ENCODE measurements at places on chromosomes 16 and 17. TPM values are rescaled to one million over a fixed set of nuclear protein-coding genes. Genes with fewer than 3 reads are reported as not detected.
A peak's percentile ranks its signal among the peaks of the same experiment; 100 is the strongest.

KRTAP4-5 gene
- not detected for total RNA-seq

FOXN1 gene
- not detected for total RNA-seq

DRC7 gene
- total RNA-seq, result not detected

CACNG4 gene
- not detected for total RNA-seq

HAGH gene
- 20.9 TPM for total RNA-seq

TGFB1I1 gene
- total RNA-seq, result 1.1 TPM

C17orf100 gene
- total RNA-seq, result 1.6 TPM

ATXN7L3 gene
- 70.6 TPM for total RNA-seq

NT5M gene
- 4.3 TPM for total RNA-seq

RNF222 gene
- not detected for total RNA-seq

SOX9 gene
- total RNA-seq, result not detected

DNA sequence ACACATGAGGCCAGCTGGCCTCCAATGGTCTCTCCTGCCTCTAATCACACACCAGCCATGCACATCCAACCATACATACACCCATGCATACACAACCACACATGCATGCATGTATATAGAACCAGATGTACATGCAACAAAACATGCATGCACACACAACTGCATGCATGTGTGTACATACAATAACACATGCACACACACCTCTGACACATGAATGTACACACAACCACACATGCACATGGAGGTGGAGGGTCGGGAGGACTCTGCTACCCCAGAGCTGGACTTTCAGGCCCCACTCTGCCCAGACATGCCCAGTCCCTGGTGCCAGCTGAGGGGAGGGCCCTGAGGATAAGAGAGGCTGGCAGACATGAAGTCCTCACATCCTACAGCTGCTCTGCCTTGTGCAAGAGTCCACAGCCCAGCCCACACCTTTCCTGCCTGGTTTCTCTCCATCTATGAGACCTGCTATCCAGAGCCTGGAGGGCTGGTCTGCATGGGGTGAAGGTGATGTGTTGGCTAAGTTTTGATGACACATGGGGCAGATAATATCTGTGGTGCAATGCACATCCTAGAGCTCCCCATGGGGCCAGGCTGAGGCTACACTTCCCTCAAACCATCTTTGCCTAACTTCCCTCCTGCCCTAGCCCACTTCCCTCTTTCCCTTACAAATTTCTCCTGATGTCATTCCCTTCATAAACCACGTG, 50.9 kb upstream of the SDK2 start:
- no peak for DNase-seq

DNA sequence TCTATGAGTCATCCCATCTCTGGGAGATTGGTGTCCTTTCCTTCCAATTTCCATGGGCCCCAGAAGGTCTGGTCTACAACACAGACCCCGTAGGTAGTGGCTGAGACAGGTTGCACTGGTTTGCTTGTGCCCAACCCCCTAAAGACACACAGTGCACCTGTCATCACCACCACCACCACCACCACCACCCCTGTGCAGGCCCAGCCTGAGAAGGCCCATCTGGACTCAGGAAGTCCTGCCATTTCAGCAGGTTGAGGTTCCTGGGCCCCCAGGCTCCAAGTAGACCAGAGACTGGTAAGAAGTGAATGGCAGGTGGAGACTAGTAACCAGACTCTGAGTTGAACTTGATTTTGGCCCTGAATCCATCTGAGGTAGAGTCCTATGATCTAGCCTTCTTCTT, 25.9 kb upstream of the PHB1 start:
- no peak for DNase-seq

- DNase-seq, result peak; percentile 97
These were observed at the start of gene DEXI for GRCh38 chr16:10942352-10943063. DEXI (minus strand) TSS chr16:10942468; CDS start chr16:10942005, 463 bp downstream.

GRCh38 chr16:89922884-89923639, at the start of gene TUBB3:
TUBB3 (plus strand) TSS chr16:89923342; CDS start chr16:89923402, 60 bp downstream.
- peak; percentile 72 for DNase-seq

DNA sequence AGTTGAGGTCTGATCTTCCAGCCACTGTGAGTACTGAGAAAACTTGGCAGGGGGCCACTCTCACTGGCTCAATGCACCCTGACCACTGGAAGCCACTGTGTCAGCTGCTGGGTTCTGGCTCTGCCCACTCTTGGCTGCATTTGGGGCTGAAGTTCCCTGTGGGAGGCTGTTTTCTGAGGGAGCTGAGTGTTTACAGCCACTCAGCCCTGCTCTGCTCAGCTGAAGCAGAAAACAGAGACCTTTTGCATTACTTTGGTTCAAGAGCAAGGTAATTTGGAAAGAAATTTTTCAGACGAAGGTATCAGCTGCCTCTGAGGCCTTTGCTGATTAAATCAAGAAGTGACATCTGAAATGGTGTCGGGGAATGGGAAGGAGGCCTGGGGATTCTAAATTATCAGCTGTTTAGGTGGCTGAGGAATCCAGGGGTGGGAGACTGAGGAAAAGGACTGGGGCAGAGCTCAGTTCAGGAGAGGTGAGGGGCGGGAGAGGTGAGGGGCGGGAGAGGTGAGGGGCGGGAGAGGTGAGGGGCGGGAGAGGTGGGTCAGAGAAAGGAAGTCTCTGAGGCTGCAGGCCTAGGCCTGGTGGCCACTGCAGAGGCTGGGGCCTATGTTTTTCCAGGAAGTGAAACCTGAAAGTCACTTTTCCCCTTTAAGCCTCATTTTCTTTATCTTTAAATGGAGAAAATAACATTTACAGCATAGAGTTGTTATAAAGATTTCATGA, at the start of gene ACSM5:
Gene ACSM5, plus strand, starts transcription at position 137 of the 723 bp plus-strand sequence. CDS start 1,951 bp downstream, outside the sequence.
- no peak for DNase-seq

GRCh38 chr16:87431926-87432325, 39.8 kb downstream of the MAP1LC3B start:
- no peak for DNase-seq

- DNase-seq, result no peak
These were observed 38.2 kb upstream of the ARL6IP1 start for GRCh38 chr16:18839555-18839954.

DNA sequence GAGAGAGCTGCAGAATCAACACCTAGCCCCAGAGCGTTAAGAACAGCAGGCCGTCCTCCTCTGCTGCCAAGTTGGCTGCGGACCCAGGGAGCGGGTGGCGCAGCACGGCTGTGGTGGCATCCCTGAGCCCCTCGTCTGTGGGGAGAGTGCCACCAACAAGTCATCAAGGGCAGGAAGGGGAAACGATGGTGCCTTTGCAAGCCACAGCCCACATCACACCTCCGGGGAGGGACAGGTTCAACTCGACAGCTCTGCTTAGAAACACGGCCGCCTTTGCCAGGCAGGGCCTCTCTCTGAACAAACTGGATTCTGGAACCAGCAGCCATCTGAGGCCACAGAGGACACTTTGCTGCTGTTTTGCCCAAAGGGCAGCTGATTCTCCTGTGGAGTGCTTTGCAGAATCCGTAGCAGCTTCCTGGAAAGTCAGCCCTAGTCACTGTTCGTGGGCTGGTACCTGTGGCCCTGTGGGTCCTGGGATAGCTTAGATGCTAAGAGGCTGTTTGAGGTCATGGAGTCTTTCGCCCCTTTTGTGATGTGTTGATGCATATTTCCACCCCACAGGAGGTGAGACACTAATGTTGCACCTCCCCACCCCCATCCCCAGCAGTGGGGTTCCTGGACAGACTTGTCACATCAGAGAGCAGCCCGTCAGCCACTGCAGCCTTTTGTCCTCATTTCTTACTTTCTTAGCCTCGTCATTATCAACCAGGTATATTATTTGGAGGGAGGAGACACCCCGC, 270.6 kb downstream of the CPPED1 start:
- DNase-seq, result peak; percentile 70

GRCh38 chr17:73163043-73163442, 1.8 kb upstream of the SSTR2 start:
- no peak for DNase-seq

GRCh38 chr17:9259419-9259818, 238.1 kb downstream of the NTN1 start:
- DNase-seq, result no peak

- DNase-seq, result no peak
These were observed 22.9 kb upstream of the APPBP2 start for GRCh38 chr17:60548990-60549389.

- peak; percentile 40 for DNase-seq
These were observed 19.6 kb upstream of the EEF2K start for GRCh38 chr16:22186517-22186916.

GRCh38 chr16:5033256-5034166, at the start of gene NAGPA:
NAGPA (minus strand) TSS chr16:5033935; CDS start chr16:5033914, 21 bp downstream.
- peak; percentile 93 for DNase-seq

DNA sequence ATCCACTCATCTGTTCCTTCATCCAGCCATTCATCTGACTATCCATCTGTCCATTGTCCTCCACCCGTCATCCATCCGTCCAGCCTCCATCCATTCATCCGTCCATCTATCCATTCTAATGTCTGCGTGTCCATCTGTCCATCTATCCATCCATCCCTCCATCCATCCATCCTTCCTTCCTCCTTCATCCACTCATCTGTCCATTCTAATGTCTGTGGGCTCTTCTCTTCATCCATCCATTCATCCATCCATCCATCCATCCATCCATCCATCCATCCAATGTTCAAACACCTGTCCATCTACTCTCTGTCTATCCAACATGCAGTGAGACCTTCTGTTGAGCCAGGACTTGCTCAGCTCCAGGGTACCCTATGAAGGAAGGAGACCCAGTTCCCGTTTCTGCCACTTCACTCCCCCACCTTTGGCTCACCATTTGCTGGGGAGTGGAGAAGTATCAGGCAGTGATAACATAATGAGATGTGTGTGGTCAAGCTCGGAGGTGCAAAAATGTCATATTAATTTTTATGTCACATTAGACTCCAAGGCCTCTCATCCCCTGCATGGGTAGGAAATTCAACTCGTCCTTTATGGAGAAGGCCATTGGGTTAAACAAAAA, 36.5 kb upstream of the ADGRG1 start:
- DNase-seq, result no peak

- DNase-seq, result no peak
These were observed 276.1 kb downstream of the SLC39A11 start for GRCh38 chr17:72816406-72816805.

DNA sequence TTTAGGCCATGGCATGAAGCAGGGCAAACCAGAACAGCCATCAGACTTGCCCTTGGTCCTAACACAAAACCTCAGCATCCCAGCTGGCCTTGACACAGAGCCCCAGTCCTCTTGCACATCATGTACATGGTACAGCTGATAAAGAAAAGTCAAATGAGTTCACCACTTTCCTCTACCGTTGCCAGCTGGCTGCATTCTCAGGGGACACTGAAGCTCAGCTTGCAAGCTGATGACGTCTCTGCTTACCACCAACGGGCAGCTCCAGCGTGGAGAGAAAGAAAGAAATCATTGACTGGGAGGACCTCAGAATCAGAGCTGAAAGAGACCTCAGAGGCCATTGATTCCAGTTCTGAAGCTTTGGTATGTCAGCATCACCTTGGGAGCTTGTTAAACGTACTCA, 80.7 kb upstream of the CES5A start:
- DNase-seq, result no peak

DNA sequence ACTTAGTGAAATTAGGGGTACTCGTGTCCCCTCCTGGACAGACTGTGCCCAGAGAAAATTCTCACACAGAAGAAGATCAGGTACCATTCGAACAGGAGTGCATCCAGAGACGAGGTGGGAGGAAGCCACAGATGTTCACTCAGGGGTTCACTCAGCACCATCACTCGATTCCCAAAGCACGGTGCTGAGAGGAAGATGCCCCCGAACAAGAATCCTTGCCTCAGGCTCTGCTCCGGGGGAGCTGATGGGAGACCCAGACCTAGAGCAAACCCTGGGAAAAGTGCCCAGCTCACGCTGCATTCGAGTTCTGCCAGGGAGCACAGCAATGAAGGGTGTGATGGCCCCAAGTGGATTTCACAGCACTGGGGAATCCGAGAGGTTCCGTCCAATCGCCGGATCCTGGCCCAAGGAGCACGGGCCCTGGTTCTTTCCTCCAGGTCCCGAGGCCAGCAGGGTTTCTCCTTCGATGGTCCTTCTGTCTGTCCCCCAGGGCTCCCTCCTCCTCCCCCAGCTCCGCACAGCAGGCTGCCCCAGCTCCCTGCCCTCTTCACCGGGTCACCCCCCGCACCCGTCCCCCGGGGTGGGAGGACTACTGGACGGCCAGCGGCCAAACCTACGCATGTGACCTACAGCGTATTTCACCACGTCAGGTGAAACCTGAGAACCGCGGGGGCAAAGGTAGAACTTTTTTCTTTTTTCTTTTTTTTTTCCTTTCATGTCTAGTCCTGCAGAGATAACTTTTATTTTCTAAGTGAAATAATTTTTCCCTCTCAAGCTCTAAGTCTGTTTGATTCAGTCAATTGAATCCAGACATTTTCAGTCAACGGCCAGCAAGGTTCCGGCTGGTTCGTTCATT, 10.2 kb upstream of the UBE2I start:
- DNase-seq, result no peak

- no peak for DNase-seq
These were observed 97.0 kb downstream of the CYLD start for GRCh38 chr16:50838885-50839284.

- DNase-seq, result no peak
These were observed 827.6 kb upstream of the KIF2B start for GRCh38 chr17:52995147-52995546.

- DNase-seq, result no peak
These were observed 99.6 kb downstream of the SKAP1 start for GRCh38 chr17:48330421-48330820.

Data from activated CD4-positive, alpha-beta T cell treated with anti-CD3 and anti-CD28 coated beads for 36 hours (primary cell).